Aorta (tissue), 5 donors: ENCODE measurements at places on chromosomes 2 and 18. TPM values are rescaled to one million over a fixed set of nuclear protein-coding genes. Genes with fewer than 3 reads are reported as not detected.

Gene UBR3
- 6.1 TPM for polyA plus RNA-seq

Gene KCNK3
- polyA plus RNA-seq = 0.63 TPM

GRCh38 chr2:140502951-140503630, 1627.7 kb downstream of the LRP1B start:
- DNase-seq = no peak

GRCh38 chr2:200156166-200156835, 150.2 kb upstream of the SPATS2L start:
- DNase-seq = no peak

- DNase-seq = no peak
These were observed 371.5 kb downstream of the NUP35 start for GRCh38 chr2:183495589-183496267.

GRCh38 chr18:32891130-32891529, 118.3 kb upstream of the KLHL14 start:
- DNase-seq = no peak

GRCh38 chr18:41645589-41646360, 309.3 kb upstream of the PIK3C3 start:
- DNase-seq = no peak

- no peak for DNase-seq
These were observed 57.2 kb downstream of the MAP4K3 start for GRCh38 chr2:39379643-39380524.

DNA sequence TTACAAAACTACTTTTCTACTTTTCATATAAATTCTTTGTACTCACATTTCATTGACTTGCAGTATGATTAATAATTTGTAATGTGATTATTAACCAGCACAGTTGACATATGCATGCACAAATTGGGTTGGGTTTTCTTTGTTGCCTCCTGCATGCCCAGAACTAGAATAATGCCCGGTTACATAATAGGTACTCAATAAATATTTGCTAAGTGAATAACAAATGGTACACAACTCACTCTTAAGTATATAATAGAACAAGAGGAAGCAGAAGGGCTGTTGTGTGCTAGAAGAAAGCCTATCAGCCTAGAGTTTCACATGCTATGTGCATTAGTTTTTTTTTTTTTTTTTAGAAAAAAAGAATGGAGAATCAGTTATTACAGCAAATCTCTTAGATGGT, 9.3 kb downstream of the RDH14 start:
- no peak for DNase-seq

DNA sequence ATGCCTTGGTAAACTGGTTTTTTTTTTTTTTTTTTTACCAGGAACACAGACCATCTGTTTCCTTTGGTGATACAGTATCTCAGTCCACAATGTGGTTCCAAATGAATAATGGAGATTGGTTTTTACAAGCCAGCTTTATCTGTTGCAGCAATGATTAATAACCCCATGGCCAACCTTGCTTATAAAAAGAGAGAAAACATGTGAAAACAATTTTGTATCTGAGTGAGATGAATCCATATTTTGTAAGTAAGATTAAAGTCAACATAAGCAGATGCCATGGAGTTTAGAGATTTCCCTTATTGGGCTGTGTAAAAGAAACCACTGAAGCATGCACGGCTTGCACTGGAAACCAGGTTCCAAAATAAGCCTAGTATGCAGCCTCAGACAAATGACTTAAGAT, 108.6 kb upstream of the CNTNAP5 start:
- no peak for DNase-seq
